ENCODE measurements at places on chromosomes 1 and 21. TPM values are rescaled to one million over a fixed set of nuclear protein-coding genes. Genes with fewer than 3 reads are reported as not detected.

GRCh38 chr1:65265296-65265650 lies 44.1 kb upstream of the DNAJC6 start:
- no peak for DNase-seq

GRCh38 chr21:37005548-37006485 lies 685 bp upstream of the RIPPLY3 start:
- DNase-seq, result no peak

DNA sequence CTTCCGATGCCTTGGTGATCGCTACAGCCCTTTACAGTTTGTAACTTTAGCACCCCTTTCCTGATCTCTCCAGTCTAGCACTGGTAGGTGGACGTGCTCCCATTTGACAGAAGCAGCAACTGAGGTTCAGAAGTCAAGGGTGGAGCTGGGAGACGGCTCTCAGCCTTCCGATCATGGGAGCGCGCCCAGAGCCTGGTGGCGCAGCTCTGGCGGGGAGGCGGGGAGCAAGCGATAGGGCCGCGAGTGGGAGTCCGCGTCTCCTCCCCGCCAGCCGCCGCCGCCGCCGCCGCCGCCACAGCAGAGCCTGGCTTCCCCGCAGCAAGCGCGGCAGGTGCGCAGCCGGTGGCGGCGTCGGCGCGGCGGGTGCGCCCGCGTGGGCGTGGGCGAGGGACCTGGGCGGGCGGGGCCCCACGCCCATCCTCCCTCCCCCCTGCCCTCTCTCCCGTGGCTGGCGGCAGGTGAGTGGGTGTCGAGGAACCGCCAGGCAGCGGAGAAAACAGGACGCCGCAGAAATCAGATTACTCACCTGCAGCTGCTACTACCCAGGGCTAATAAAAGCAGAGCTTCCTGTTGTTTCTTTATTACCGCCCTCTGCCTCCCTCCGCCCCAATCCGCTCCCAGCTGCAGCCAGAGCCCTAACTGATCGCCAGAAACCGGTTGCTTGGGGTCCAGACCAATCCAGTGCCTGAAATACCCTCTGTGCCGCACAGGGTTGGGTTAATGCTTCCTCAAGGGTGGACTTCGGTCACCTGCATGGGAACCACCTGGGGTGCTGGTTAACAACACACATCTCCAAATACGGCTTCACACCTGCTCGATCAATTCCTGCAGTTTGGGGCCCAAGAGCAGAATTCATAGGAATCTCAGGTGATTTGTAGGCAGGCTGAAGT lies 60.2 kb upstream of the ID3 start:
- peak; percentile 50 for DNase-seq

GUK1 gene
- total RNA-seq, result 192 TPM

C4BPA gene
- 65.2 TPM for total RNA-seq

EXO1 gene
- total RNA-seq, result 1.4 TPM

All from lower lobe of right lung (tissue), 2 donors.